DND-41 (cell line): ENCODE measurements at places on chromosomes 11 and 22.
A peak's percentile ranks its signal among the peaks of the same experiment; 100 is the strongest.

DNA sequence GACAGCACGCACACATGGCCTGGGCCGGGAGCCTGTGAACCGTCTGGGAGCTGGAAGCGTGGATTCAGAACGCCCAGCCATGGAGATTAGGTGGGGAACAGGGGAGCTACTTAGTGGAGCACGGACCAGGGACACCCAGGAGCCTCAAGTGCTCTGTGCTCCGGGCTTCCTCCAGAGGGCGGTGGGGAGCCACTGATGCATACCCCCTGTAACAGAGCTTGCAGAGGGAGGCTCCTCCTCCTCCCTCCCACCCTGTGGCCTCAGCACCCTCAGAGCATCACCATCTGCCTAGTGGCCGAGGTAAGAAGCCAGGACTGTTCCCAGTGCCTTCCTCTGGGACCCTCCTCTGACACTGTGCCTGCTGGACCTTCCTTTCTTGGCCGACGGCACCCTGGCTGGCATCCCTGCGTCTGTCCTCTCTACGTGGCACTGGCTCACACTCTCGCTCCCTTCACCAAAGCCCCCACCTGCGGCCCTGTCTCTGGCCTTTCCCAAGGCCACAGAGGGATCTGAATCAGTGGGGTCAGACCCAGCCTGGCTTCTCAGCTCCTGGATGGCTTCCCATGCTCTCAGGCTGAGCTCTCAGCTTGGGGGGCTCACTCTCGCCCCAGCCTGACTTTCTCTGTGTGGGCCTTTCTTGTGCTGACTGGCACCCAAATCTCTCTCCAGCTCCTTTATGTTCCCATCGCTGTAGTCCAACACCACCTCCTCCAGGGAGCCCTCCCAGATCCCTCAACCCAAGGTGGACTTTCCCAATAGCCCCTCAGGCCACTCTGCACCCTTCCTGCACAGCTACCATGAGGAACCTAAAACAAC lies 780.9 kb downstream of the BRD1 start:
- peak; percentile 54 for DNase-seq

DNA sequence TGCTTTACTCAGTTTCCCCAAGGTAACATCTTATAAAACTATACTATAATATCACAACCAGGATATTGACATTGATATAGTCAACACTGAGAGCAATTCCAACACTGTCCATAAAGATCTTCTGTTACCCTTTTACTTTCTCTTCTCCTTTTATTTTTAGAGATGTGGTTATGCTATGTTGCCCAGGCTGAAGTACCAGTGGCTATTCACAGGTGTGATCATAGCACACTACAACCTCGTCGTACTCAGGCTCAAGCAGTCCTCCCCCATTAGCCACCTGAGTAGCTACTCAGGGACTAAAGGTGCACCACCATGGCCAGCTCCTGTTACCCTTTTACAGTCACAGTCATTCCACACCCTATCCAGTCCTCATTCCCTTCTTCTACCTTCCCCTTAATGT lies 119.7 kb downstream of the CWF19L2 start:
- no peak for DNase-seq

DNA sequence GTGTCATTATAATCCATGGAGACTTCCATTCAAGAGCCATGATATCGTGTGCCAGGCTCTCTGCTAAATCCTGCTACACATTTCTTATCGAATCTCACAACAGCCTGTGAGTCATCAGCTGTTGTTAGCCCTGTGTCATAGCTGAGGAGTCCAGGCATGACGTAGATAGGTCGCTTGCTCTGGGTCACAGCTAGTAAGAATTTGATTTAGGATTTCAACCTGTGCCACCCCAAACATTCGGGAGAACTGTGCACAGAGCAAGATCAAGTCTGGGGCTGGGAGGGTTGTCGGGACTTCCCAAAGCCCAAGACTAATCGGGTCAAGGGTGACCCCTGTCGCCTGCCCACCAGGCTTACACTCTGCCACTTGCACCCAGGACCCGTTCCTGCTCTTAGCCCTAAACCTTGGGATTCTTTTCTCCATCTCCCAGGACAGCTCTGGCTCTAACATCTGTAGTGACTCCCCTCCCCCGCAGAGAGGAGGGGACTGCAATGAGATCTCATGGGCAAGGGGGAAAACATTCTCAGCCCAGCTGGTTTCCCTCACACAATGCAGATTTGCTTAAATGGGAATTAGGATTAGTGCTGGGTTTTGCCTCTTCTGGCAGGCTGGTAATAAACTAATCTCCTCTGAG lies 34.3 kb downstream of the TSPAN18 start:
- no peak for DNase-seq

DNA sequence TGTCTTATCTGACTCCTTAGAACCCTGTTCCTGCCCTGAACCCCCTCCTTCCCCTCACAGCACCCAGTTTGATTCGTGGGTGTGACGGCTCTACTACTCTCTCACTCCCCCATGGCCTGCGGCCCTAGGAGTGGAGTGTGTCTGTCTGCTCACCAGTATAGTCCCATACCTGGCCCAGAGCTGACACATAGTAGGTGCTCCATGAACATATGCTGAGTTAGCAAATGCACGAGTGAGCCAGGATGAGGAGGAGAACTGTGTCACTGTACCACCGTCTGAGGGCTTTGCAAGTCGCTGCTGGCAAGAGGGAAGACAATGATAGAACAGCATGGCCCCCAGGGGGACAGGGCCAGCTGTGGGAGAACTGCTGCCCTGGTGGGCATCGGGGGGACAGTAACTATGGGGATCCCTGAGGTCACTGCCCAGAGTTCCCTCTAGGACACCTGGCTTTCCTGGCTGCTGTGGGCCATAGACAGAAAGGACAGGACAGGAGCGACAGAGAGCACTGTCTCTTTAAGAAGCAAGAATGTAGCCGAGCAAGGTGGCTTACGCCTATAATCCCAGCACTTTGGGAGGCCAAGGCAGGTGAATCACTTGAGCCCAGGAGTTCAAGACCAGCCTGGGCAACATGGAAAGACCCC lies 19.2 kb upstream of the KIAA0930 start:
- no peak for DNase-seq

GRCh38 chr11:84117394-84117793 lies 831.2 kb upstream of the CCDC90B start:
- DNase-seq = no peak
